Naive thymus-derived CD8-positive, alpha-beta T cell (primary cell): ENCODE measurements at places on chromosomes 12 and 14. TPM values are rescaled to one million over a fixed set of nuclear protein-coding genes. Genes with fewer than 3 reads are reported as not detected.

The CAPZA3 gene
- total RNA-seq = not detected

The MFAP5 gene
- total RNA-seq = not detected

The TSPAN19 gene
- not detected for total RNA-seq

The ZNF385A gene
- total RNA-seq = 1.7 TPM

The BRF1 gene
- 63.5 TPM for total RNA-seq

The ARPC3 gene
- total RNA-seq = 243 TPM

The CIROP gene
- total RNA-seq = not detected

- DNase-seq = no peak
Measured at GRCh38 chr14:77270361-77271112, 469 bp downstream of the NGB start.

DNA sequence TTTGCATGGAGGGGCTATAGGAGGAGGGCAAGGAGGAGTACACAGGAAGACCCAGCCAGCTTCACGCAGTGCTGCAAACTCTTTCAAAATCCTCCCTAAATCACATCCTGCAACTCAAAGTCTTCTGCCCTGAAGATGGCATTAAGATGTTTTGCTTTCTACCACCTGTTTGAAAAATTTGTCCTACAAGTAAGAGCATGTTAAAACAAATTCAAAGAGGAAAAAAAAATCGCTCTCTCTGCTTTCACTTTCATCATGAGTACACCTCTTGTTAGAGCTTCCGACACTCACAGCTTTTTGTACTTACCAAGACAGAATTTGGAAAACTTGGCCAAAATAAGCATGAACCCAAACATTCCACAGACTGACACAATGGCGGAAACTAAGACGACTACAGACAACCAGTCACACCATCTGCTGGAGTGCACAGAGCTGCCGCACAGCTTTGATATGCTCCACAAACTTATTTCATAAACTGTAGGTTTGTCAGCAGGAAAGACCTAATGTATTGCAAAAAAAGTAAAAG is 21.3 kb downstream of the GCH1 start:
- no peak for DNase-seq

DNA sequence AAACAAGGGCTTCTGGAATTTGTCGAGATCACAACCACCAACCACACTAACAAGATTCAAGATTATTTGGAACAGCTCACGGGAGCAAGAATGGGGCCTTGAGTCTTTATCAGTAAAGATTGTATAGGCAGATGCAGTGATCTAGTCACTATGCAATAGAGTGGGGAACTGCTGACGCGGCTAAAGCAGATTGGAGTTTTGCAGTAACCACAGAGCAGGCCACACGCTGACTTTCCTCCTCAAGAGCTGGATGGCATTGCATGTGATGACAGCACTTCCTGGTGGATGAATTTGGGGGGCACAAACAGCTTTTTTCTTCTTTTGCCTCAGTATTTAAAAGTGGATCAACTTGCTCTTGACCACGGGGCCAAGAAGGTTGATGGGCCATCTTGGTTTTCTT is 46.0 kb downstream of the KCNK13 start:
- DNase-seq = no peak

DNA sequence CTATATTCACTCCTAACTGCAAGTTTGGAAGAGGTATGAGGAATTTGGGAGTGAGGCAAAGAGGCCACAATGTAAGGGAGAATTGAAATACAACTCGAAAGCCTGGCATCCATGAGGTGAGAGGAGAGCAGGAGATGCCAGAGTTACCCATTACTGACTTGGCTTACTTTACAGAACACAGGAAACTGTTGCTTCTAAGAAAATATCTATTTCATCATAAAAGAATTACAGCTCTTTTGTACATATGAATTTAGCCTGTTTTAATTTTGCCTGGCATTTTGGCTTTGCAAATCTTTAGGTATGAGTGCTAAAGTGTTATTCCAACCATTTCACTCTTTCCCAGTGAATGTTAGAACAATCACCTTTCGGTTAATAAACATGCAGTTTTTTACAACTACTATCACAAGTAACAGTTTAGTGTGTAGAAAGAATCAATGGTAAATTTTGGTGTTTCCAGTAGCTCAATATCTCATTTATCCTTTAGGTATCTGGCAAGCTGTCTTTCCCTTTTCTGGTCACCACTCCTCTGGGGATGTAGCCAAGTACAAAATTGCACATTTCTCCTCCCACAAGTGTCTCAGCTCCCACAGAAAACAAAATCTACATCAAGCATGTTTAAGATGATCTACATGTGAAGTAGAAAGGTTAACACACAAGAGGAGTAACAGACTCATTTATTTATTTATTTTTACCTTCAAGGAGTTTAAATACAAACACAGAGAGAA is 196.6 kb upstream of the DCN start:
- DNase-seq = no peak

DNA sequence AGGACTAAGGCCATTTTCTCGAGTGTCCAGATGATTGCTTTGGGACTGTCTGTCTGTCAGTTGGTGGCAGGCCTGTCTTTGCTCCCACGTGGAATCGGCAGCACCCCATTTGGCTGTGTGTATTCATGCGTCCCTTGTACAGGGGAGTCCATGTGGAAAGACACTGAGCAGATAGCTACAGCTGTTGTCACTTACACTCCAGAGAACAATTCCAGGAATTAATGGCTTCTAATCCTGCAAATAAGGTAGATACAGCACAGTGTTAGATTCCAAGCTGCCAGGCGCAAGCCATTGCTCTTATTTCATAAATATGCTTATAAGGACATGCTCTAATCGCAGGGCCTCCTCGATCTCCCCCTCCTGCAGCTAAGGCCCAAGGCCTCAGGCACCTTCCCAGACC is 208.8 kb downstream of the VRK1 start:
- no peak for DNase-seq

GRCh38 chr14:69226736-69227135 is 33.2 kb upstream of the GALNT16 start:
- no peak for DNase-seq
